ENCODE measurements at places on chromosomes 1 and 21.
A peak's percentile ranks its signal among the peaks of the same experiment; 100 is the strongest.

DNA sequence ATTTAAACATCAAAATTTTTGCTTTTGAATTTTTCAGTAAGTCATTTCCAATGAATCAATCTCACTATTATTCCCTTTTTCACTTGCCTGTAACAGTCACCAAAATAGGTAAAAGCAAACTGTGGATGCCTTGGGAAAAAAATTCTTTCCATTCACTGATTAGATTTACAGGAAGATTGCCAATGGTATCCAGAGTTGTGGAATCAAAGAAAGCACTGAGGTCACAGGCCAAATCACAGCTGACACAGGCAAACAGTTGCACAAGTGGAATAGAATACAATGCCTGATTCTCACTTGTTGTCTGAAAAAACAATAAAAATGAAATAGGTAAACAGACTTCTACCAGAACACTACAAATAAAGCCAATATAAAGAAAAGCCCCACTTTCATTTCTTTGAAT lies 48.4 kb downstream of the LTN1 start:
- no peak for DNase-seq

GRCh38 chr1:183780757-183781156 lies 24.2 kb upstream of the RGL1 start:
- no peak for DNase-seq

DNA sequence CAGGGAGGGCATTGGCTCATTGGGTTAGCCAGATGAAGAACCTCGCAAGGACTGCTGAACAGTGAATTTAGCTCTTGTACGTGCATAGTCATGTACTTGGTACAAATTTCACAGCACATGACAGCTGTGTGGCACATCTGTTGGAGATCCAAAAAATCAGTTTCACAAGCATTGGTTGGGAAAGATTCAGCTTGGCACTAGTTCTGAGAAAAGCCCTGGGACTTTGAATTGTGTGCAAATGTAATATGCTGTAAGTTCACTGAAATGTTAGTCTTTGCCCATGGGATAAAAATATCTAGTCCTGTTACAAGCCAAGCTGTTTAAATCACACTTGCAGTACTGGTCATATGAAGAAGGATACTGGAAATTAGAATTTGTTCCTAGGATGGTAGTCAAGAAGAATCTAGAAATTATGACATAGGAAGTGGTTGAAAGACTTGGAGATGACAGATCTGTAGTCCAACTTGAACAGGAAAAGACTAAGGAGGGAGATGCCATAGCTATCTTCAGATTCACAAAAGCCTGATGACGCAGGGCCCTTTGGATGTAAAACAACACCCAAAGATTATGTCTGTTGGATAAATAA lies 19.2 kb downstream of the LAMC2 start:
- DNase-seq: peak; percentile 60

DNA sequence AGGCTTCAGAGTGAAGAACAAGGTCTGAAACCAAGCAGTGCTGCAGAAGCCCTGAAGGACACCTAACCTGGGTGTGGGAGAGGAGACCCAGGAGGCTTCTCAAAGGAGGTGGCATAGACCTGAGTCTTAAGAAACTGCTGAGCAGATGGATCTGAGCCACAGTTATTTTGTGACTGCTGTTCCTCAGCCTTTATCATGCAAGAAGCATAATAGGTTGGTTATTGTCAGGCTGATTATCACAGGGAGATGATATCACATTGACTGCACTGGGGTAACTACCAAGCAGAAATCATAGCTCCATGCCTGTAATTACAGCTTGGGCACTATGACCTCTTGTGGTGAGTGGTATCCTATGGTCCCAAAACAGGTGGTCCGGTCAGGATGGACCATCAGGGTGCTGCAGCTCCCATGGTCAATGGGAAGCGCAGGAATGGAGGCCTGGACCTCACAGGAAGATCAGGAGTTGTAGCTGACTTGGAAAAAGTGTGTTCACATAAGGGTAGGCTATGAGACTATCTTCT lies 11.5 kb upstream of the ATP2B4 start:
- DNase-seq: no peak

GRCh38 chr1:34929497-34929852 lies at the start of gene DLGAP3:
TSS of gene DLGAP3 (minus strand) at chr1:34929650. CDS start at chr1:34905383, 24,267 bp downstream.
- DNase-seq: no peak

GRCh38 chr1:110604586-110605148 lies 1.5 kb downstream of the KCNA2 start:
- no peak for DNase-seq

GRCh38 chr21:41426676-41427404 lies 801 bp downstream of the MX1 start:
- DNase-seq: no peak

- no peak for DNase-seq
These were observed 602 bp upstream of the RIMKLA start for GRCh38 chr1:42379794-42380585.

DNA sequence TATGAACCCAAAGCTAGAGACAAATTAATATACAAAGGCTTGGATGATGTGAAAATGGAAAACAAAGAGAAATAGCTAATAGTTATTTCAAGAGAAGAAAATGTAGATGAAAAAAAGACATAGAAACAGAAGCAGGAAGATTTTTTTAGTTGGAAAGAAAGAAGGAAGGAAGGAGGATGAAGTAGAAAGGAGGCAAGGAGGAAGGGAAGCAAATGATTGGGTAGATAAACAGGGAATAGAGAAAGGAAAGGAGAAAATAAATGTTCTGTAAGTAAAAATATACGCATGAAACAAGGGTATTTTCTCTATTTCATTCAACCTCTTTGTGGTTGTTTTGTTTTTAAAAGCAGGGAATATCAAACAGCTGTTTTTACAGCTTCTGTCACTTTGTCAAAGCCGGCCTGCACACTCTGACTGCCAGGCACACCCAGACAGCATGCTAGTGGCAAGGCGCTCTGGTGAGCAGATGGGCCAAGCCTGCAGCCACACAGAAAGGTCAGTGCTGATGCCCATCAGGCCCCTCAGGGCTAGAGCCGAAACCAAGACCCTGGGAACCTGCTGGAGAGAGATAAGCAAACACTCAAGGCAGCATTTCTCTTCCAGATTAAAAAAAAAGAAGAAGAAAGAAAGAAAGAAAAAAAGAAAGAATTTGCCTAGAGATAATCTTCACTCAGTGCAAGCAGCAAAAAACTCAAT lies 72.9 kb upstream of the CTTNBP2NL start:
- DNase-seq: no peak

GRCh38 chr1:29670752-29671151 lies 434.4 kb downstream of the PTPRU start:
- no peak for DNase-seq

GRCh38 chr21:36773117-36773516 lies 74.2 kb downstream of the SIM2 start:
- DNase-seq: peak; percentile 31

- DNase-seq: no peak
These were observed 3.2 kb upstream of the CHAF1B start for GRCh38 chr21:36381841-36382589.

GRCh38 chr1:61926597-61926996 lies 184.3 kb downstream of the PATJ start:
- no peak for DNase-seq

- DNase-seq: no peak
These were observed 32.9 kb downstream of the KIFAP3 start for GRCh38 chr1:170041423-170042192.

GRCh38 chr1:79693441-79694114 lies 687.0 kb upstream of the ADGRL4 start:
- no peak for DNase-seq

DNA sequence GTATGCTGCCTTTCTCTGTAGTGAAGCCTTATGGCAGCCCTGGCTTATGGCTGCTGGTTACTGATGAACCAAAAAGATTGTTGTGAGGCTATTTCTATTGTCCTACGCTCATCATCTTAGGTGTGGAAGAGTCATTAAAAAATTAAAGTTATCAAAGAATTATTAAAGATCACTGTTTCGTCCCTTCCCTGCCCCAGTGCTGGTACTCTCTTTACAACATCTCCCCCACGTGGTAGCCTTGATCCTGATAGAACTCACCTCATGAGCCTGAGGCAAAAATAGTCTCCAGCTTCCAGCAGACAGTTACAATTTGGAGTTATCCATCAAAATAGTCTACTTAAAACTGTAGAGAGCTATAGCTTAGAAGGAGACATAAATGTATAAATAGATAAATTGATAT lies 201.5 kb downstream of the S1PR1 start:
- no peak for DNase-seq

- no peak for DNase-seq
These were observed 33.0 kb upstream of the SH2D1B start for GRCh38 chr1:162444903-162445302.

- DNase-seq: no peak
These were observed 25.0 kb downstream of the GIPC2 start for GRCh38 chr1:78070758-78071157.

GRCh38 chr1:60668585-60668984 lies 413.8 kb upstream of the NFIA start:
- DNase-seq: no peak

GRCh38 chr1:232984577-232985425 lies 34.4 kb downstream of the NTPCR start:
- no peak for DNase-seq

DNA sequence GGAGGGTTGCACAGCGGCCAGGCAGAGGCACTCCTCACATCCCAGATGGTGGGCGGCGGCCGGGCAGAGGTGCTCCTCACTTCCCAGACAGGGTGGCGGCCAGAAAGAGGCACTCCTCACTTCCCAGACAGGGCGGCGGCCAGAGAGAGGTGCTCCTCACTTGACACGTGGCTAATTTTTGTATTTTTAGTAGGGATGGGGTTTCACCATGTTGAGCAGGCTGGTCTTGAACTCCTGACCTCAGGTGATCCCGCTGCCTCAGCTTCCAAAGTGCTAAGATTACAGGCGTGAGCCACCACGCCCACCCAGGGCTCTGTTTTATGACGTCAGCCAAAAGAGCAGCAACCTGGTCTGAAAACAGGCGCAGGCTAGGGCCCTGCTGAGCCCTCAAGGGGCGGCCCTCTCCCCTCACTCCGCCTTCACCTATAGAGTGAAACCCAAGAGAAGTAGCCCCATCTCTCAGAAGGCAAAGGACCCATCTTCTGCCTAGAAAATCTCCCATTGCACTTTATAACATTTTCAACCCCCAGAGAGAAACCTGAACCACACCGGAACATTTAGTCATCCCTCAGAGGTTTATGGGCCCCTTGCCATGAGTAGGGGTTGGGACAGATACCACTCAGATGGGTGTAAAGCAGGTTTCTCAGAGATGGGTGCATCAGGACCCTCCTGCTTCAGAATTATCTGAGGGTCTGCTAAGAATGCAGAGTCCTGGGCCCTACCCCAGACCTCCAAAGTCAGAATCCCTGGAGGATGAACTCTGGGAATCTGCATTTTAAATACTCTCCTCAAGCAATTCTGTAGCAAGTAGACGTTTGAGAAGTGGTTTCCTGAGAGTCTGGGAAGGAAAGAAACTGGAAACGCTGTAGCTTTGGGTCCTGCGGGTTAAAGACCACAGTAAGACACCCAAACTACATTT lies 40.8 kb downstream of the CDK18 start:
- no peak for DNase-seq

GRCh38 chr1:177984136-177984525 lies 14.3 kb upstream of the SEC16B start:
- DNase-seq: peak; percentile 92

DNA sequence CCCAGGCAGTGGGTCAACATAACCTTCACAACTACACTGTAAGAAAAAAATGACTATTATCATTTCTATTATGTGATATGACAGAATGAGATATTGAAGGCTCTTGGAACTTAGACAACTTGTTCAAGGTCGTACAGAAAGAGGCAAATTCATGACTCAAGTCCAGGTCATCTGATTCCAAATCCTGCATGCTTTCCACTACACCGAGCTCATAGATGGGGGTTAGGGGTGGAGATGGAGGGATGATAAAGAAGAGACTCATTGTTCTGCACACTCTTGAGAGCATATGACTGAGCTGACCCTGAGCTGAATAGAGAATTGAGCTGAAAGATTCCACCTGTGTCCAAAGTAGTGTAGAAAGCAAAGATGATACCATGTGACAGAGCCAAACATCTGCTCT lies 2.8 kb downstream of the FCRL6 start:
- DNase-seq: no peak

DNA sequence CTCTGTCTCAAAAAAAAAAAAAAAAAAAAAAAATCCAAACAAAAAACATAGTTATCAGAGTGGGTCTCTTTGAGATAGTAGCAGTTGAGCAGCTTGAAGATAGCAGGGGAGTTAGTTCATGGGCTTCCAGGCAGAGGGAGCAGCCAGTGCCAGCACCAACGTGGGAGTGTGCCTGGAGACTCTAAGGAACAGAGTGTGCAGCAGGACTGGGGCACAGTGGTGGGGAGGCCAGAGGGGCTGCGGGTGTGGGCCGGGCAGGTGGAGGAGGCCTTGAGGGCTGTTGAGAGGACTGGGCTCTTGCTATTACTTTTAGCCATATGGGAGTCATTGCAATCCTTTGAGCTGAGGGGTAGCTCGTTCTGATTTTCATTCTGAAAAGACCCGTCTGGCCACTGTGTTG lies 63.8 kb downstream of the RYR2 start:
- DNase-seq: no peak

GRCh38 chr1:230012741-230013140 lies 54.3 kb upstream of the GALNT2 start:
- no peak for DNase-seq

DNA sequence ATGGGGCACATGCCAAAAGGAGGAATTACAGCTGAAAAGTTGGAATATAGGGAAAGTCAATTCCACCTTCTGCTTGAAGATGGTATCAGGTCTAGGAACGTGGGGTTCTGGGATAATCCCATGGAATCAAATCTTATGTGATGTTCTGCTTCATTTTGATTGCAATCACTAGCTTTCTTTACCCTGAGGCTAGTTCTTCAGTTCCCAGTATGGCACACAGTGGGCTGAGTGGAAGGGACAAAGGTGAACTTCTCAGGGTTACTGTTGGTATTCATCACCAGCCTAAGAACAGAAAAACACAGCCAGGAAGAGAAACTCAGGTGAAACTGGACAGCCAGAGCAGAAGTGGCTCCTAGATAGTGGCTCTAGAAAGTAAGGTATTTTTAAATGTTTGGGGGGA lies 117.8 kb downstream of the TNFSF18 start:
- no peak for DNase-seq

GRCh38 chr1:235601104-235601503 lies 48.5 kb downstream of the GNG4 start:
- DNase-seq: no peak

DNA sequence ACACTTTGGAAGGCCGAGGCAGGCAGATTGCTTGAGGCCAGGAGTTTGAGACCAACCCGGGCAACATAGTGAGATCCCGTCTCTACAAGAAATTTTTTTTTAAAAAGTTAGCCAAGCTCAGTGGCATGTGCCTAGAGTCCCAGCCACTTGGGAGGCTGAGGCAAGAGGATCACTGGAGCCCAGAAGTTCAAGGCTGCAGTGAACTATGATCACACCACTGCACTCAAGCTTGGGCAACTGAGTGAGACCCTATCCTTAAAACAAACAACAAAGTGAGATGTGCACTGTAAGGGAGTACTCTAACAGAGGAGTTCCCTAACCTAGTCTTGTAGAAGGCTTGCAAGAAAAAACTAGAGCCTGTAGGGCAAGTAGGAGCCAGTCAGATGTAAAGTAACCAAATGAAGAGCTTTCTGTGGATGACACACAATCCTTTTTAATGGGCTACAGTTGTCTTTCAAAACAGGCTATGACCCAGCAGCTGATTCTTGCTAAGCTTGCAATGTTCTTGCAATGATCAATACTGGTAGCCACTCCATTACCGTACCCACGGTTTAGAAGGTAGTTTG lies 38.0 kb upstream of the SRP9 start:
- no peak for DNase-seq

All from NCI-H1694 treated with DMSO at 0.1 percent for 48 hours (cell line).